D721Med (cell line): ENCODE measurements at places on chromosomes 13 and 19.

- DNase-seq: no peak
Measured at GRCh38 chr13:40123962-40124632, 468.6 kb downstream of the COG6 start.

GRCh38 chr19:49645995-49646394 lies 4.0 kb downstream of the SCAF1 start:
- DNase-seq: no peak

- peak; percentile 83 for DNase-seq
Measured at GRCh38 chr19:54189145-54189734, at the start of gene MBOAT7. Gene MBOAT7, minus strand, starts transcription at chr19:54189580. Its CDS starts 1,072 bp downstream, at chr19:54188508.

DNA sequence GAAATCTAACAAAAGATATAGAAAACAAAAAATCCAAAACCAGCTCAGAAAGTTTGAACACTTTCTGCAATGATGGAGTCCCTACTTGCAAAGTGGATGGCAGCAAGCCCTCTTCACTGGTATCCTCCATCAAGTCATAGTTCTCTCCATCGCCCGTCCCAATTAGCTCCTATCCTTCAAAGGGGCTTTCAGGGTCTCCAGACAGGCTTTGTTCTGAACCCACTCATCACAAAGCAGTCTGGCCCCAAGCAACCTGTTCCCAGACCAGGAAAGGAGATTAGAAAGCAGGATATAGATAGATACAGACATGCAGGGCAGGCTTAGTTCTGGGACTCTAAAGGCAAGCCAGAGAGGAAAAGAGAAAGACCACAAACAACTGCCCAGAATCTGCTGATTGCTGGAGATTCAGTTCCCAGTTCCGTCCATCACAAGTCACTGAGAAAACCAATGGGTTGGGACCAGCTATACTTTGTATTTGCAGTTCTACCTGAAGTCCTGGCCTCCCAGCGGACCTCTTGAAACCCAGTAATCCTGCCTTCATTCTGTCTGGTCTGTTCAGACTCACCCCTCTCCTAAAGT lies 47.2 kb upstream of the EPHX3 start:
- no peak for DNase-seq

DNA sequence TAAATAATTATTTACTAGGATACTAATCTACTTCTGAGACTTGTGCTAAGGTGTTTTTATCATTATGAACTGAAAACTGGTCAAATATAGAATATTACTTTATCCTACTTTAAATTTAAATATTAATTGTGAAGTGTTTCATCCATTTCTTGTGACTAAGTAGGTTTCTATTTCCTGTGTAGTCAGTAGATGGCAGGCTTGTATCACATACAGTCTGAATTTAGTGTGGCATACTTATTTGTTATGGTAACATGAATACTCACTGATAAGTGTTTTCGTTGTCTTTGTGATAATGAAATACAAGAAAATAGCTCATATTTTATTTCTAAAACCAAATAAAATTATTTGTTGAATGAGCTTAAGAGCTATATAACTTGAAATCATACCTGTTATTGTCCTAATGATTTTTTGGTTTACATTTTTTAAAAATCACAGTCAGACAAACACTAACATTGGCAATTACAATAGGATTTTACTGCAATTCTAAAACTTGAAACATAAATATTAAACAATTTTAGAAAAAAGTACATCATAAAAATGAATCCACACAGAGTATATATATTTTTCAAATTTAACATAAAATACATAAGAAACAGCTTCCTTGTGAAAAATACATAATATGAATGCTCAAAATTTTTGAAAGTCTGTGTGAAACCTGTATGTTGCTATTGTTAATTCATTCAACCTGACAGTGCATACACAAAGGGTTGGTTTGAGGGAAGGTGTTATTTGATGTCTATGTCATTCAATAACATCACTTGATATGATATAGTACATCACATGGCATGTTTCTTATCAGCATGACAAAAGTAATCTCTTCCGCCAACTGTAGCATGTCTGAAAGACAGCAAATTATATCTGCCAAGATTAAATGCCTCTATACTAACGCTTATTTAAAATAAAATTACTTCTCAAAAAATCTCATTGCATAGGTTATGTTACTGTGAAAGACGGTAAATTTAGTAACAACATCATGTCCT lies 904.8 kb upstream of the PCDH20 start:
- no peak for DNase-seq

DNA sequence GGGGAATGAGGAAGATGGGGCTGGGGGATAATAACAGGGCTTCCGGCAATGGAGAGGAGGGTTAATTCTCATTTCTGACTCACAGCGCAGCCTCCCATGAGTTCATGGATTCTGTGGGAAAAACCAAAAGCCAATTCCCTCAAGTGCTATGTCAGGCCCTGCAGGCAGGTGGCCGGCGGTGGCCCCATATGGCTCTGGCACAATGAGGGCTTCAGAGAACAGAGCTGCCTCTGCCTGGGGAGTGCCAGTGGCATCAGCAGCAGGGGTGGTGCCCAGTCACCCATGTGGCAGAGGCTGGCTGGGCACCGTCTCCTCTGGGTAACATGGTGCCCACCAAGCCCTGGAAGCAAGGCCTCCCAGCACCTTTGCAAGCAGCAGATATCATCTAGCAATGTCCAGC lies 69.1 kb downstream of the ALOX5AP start:
- DNase-seq: no peak

- DNase-seq: no peak
Measured at GRCh38 chr19:17873786-17874757, 2.3 kb downstream of the SLC5A5 start.

DNA sequence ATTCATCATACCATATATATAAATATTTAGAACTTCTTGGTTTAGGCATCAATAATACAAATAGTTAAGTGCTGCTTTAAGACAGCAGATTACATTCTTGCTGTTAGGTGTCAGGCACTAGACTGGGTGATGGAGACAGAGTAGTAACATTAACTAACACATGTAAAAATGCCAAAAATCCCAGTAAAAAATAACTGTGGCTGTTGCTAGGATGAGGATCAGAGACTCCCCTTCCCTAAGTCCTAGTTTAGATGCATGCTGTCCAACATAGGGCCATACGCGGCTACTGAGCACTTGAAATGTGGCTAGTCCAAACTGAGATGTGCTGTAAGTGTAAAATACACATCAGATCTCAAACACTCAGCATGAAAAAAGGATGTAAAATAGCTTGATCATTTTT lies 94.7 kb downstream of the CDADC1 start:
- DNase-seq: no peak

GRCh38 chr13:40231311-40231710 lies 435.1 kb downstream of the FOXO1 start:
- DNase-seq: no peak

DNA sequence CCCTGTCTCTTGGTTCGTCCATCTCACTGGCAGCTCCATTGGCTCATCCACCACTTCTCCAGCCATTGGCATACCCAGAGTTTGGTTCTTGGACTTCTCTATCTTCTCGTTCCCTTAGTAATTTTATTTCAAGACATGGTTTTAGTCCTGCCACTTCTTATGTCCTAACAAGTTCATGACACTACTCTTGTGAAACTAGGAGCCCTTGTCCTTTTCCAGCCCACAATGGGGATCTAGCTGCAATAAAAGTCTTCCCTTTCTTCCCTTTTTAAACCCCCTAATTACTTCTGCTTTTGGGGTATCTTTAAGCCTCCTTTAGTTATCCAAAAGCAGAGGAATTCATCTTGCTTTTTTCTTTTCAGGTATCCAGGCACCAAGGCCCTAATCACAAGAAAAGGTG lies 2.9 kb upstream of the RCBTB2 start:
- DNase-seq: no peak

DNA sequence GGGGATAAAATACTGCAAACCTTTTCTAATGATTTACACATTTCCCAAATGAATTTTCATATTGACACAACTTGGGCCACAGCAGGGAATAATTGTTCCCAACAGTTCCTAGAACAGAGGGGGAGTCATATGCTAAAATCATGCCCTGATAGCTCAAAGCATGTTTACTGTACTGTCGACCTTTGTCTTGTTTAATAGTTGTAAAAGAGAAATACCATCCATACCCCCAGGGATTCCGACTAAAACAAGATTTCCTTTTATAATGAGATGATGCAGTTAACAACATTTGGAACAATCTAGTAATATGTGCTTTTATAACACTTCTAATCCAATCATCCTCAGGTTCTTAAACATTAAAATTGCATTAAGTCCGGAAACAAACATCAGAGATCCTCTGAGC lies 759.7 kb downstream of the OLFM4 start:
- no peak for DNase-seq

GRCh38 chr19:41595890-41596280 lies 19.9 kb downstream of the CEACAM21 start:
- no peak for DNase-seq

DNA sequence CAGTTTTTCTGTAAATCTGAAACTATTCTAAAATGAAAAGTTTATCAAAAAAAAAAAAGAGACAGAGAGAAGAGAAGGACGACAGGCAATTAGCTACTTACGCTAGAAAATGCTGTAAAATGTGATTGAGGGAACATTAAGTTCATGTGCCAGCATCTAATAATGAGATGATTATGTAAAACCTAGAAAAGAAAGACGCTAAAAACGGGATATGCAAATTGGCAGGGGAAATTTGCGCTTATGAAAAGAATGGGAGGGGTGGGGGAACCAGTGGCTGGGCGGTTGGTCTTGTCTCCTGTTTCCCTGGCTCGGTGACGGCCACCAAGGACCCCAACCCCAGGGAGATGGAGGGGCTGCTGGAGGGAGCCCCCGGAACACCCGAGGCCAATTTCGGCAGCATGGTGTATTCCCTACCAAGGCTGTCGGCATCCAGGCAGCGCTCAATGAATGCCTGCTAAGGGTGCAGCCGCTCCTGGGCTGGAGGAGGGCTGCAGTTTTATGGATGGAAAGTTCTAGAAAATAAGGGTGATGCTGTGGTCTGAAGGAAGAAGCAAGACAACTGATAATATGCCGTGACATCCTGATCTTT lies 34.2 kb downstream of the GNG7 start:
- no peak for DNase-seq

DNA sequence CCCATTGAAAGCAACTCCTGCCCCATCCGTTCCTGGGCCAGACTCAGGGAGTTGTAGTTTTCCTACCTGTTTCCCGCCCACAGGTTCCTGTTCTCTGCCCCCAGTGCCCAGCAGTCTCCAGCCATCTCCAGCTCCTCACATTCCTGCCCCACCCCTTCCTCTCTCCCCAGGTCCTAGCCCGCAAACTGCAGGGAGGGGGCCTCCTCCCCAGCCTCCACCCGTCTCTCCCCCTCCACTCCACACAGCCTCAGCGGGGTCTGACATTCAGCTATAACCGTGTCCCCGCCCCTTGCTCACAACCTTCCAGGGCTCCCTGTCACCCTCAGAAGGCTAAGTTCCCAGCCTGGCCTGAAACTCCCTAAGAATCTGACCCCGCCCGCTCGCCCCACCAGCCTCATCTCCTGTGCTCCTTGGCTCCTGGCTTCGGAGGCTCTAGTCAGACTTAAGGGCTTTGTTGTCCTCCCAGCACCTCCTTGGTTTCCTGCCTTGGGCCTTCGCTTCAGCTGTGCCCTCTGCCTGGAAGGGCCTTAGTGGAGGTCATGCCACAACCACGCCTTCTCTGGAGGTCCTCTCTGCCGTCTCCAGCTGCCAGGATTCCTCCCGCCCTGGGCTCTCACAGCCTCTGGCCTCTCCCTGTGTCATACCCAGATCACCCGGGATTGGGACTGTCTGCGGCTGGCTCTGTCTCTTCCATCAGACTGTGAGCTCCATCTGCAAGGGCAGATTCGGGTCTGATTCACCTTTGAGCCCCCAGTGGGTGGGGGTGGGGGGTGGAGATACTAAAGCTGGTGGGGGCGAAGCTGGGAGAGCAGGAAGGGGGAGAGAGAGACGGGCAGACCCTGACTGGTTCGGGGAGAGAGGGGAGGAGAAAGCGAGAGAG lies 5.1 kb upstream of the SPACA6 start:
- DNase-seq: no peak

GRCh38 chr13:34857558-34858325 lies 84.3 kb upstream of the NBEA start:
- DNase-seq: no peak

DNA sequence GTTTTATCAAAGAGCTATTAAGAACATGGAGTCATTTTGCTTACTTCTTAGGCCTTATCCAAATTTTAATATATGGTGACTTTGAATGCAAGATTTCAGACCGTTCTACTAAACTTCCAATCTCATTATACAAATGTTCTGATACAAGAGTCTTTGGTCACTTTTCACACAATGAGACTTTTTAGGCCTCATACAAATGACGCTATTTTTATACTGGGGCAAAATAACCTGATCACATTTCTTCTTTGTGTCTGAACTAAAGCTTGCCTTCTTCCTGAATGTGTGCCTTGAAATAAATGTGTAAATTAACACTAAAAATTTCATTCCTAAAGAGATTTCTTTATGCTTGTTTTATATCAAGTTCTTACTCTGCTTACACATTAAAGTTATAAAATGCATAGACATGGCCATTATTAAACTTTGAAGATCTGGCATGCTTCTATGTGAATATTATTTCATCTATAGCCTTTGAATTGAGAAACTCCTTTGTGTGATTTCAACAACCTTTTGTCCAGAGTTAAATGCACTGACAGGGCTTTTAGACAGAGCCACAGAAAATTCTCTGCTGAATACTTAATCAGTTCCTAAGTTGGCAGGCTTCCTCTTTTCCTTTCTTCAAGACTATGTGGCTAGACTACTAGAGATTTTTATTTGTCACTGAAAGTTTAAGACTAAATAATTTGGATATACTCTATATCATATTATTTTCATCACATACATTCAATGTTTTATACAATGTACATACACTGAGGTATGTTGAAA lies 86.1 kb downstream of the EDNRB start:
- DNase-seq: no peak

- no peak for DNase-seq
Measured at GRCh38 chr19:10222201-10222890, 8.8 kb downstream of the S1PR2 start.

GRCh38 chr13:32893176-32893575 lies 123.0 kb upstream of the KL start:
- DNase-seq: no peak

DNA sequence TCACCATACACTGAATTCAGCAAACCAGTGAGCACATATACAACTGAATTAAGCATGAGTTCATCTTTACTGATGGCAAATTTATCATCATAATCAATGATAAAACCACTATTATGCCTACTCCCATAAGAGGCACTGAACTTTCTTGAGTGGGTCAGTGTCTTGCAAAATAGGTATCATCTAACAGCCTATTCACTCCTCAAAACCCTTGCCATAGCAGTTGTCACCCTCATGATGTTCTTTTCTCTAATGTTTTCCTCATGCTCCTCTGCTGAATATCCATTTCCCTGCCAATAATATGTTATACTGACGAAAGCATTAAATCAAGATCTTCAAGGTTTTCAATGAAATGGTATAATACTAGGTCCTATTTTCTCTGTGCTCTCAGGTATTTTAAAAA lies 5.6 kb downstream of the ARGLU1 start:
- DNase-seq: no peak
